KG1 (cell line): ENCODE measurements at places on chromosomes 12 and 14.

GRCh38 chr12:16154990-16155389 lies 122.5 kb downstream of the SLC15A5 start:
- no peak for DNase-seq

DNA sequence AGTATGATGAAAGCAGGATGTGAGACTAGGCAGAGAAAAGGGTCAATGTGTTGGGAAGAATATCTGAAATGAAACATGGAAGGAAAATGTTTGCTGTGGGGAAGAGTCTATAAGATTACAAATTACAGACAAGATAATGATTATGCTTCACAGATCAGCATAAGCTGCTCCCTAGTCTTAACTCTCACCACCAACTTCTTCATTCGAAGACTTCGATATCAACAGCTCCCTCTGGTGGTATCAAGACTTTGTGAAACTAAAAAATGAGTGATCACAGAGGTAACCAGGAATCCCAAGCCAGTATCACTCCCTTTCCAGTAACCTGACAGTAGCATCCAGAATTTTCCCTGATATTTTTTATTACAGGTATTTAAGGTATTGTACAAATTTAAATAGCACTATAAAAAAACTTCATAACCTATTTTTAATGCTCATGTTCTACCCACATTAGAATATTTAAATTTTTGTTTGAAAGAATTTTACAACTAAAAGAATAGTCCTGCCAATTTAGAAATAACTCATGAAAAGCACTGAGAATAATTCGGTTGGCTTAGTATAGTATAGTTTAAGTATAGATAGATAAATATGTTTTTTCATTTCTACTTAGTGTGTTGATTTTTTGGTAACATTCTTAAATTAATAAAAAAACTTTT lies 84.4 kb downstream of the C2CD5 start:
- peak; percentile 1 for DNase-seq

DNA sequence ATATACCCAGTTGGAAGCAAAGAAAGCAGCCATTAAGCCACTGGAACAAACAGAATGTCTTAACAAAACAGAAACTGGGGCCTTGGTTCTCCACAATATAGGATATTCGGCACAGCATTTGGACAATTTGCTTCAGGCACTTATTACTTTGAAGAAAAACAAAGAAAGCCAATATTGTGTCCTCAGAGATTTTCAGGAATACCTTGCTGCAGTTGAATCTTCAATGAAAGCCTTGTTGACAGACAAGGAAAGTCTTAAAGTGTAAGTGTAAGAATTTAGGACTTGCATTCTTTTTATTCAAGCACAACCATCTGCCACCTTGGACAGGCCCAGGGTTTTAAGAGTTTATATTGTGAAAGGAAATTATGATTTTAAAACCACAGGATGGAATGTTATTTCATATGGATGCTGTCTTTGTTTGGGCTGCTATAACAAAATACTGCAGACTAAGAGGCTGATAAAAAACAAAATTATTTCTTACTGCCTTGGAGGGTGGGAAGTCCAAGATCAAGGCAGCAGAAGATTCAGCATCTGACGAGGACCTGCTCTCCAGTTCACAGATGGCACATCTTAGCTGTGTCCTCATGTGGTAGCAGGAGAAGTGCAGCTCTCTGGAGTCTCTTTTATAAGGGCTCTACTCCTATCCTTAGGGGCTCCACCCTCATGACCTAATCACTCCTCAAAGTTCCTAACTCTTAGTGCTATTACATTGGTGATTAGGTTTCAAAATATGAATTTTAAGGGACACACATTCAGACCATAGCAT lies 197.0 kb downstream of the SYNE2 start:
- no peak for DNase-seq

GRCh38 chr12:98399532-98399931 lies 115.9 kb upstream of the TMPO start:
- DNase-seq = peak; percentile 31

GRCh38 chr12:10016881-10017280 lies 6.5 kb downstream of the CLEC12B start:
- DNase-seq = no peak
